Caco-2 (cell line): ENCODE measurements at places on chromosomes 13 and 19.

GRCh38 chr19:4930664-4931063 lies 21.4 kb downstream of the UHRF1 start:
- H3K4me1 ChIP-seq = no peaks in the 10 kb centered on the region
- H3K27ac ChIP-seq = no peak overlapping the region
- H3K36me3 ChIP-seq = no peaks in the 10 kb centered on the region
- no peaks in the 10 kb centered on the region for H3K27me3 ChIP-seq

- H3K27ac ChIP-seq = no peak overlapping the region
- H3K27me3 ChIP-seq = no peaks in the 10 kb centered on the region
- no peak for DNase-seq
- H3K4me1 ChIP-seq = no peaks in the 10 kb centered on the region
- H3K4me3 ChIP-seq = no peak overlapping the region
- no peaks in the 10 kb centered on the region; the same call in 1 of the 2 replicates for H3K36me3 ChIP-seq
These were observed 2.3 kb upstream of the C19orf25 start for GRCh38 chr19:1481224-1481892.

DNA sequence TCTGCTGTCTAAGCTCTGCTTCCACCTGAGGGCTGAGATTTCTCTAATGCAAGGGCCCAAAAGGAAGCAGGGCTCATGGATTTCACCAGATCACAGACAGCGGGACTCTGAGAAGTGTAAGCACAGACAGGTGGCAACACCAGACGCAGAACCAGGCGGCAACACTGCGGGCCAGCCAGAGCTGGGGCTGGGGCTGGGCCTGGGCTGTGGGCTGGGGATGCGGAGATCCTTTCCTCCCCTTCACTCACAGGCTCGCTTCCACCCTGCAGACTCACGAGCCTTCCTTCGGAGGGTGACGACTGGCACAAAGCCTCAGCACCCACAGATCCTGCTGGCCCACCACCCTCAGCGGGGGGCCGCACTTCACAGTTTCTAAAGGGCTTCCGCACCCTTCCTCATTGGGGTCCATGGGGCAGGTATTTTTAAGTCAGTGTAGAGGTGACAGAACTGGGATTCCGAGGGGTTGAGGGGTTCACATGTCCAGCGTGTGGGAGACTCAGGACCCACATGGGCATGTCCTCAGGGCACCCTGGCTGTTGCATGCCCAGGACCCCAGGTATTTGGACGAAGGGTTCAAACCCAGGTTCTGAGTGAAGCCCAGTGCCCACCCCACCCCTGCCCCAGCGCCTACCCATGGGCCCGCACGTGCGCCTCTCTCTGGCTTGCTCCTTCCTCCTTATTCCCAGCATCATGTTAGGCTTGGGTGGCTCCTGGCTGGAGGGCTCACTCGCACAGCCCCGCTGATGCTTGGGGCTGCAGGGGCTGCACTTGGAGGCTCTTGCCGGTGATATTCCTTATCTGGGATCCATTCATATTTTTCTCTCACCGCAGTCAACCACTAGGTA lies 137.3 kb upstream of the GPR12 start:
- DNase-seq = no peak
- H3K27ac ChIP-seq = no peak overlapping the region

DNA sequence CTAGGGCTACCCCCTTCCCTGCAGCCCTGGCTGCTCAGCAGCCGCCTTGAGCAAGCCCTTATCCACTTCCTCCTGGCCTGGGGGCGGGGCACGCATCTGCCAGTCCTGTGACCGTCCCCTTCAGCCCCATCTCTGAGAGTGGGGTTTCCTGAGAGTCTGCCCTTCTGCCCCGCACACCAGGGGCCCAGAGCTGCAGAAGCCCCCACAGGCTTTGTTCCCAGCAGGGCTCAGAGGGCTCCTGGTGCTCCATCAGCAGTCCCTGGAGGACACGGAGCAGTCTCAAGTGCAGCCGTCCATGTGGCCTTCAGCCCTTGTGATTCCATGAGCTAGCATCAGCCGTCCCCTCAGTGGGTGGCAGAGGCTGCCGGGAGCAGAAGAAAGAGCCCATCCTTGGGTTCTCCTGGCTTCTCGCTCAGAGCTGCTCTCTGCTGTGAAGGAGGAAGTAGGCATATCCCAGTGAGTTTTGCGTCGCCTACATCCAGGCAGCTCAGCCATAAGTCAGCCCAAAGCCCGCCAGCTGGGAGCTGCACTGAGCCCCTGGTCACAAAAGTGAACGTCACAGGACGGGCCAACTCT lies 16.3 kb downstream of the MYO9B start:
- no peaks in the 10 kb centered on the region for H3K27me3 ChIP-seq
- H3K27ac ChIP-seq = no peak overlapping the region
- no peak overlapping the region for H3K4me3 ChIP-seq
- H3K36me3 ChIP-seq = no peaks in the 10 kb centered on the region; the same call in 1 of the 2 replicates
- DNase-seq = no peak

DNA sequence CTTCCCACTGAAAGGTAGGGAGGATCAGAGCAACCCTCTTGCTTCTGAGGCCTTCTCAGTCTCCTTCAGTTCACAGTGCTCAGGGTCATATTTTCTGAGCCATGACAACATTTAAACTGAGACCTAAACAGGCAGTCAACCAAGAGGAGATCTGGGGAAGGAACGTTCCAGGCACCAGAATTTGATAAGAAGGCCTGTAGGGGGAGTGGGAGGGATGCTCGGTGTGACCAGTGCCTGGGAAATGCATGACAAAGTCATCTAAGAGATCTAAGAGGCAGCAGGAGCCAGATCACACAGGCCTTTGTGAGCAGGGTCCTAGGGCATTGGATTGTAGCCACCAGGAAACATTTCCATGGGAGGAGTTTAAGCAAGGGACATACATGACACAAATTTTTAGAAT lies 71.6 kb downstream of the SHISA2 start:
- peak overlapping the region; percentile 88 for H3K27ac ChIP-seq
- no peaks in the 10 kb centered on the region for H3K27me3 ChIP-seq

DNA sequence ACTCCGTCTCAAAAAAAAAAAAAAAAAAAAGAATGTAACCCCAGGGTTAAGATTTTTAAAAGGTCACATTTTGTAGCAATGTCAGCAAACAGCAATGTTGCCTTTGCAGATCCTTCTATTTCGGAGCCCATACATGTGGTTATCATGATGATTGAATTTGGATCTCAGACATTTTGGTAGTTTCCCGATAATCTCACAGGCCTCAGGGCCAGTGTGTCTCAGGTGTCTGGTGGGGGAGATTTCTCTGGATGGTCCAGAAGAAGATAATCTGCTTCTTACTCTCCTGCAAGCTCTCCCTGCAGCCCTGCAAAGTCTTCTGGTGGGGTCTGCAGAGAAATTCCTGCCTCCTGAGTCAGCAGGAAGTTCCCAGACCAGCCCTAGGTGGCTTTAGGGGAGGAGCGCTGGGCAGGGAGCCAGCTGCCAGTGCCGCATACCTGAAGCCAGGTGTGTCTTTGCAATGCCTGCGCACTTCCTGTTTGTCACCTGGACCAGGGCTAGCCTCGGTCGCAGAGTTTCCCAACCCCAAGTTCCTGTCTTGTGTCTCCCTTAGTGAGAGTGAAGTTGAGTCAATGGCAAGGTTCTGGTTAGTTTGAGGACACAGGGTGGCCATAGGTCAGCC lies 1.4 kb downstream of the SH2D3A start:
- peak overlapping the region; percentile 94 for H3K27ac ChIP-seq
- H3K27me3 ChIP-seq = no peaks in the 10 kb centered on the region
- peaks cover 13% of the 10 kb centered on the region for H3K4me1 ChIP-seq
- peak overlapping the region; percentile 80 for H3K4me3 ChIP-seq
- peak; percentile 91 for DNase-seq
